Caki2 (cell line): ENCODE measurements at places on chromosomes 5 and 9. TPM values are rescaled to one million over a fixed set of nuclear protein-coding genes. Genes with fewer than 3 reads are reported as not detected.

- DNase-seq: no peak
These were observed 85.6 kb downstream of the DAB2IP start for GRCh38 chr9:121736934-121737462.

DNA sequence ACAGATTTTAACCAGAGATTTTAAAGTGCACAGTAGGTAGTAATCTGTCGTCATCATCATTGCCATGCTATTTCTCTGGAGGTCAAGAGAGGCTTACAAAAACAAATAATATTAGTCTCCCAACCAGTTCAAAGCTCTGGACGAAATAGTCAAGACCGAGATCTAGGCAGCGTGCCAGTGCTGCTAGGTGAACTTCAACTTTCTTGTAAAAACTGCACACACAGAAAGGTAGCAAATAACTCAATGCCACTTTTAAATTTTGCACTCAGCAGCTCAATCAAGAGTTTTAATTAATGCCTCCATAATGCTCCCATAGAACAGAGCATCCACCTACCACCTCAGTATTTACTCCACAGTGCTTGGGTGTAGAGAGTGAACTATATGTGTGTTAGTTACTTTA lies 656.8 kb downstream of the IRX1 start:
- DNase-seq: no peak

- DNase-seq: no peak
These were observed 2.7 kb downstream of the LEAP2 start for GRCh38 chr5:132876020-132876759.

- DNase-seq: peak; percentile 58
These were observed 188.6 kb downstream of the ADGRV1 start for GRCh38 chr5:90747175-90747574.

DNA sequence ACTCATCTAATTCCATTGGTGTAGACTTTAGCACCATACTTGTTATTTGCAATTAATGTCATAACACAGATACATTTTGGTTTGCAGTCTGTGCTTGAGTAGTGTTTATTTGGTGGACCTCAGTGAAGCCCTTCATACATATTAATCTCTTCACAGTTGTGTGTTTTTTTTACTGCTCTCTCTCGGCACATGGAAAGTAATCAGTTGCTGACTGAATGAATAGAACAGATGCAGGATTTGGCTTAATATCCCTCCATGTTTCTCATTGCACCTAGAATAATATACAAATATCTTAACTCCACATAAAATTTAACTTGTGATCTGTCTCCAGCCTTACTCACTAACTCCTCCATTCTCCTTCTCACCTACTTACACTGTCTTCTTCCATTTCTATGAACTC lies 319.1 kb downstream of the DMRT2 start:
- no peak for DNase-seq

GRCh38 chr5:64794053-64794770 lies 25.5 kb downstream of the CWC27 start:
- DNase-seq: no peak

DNA sequence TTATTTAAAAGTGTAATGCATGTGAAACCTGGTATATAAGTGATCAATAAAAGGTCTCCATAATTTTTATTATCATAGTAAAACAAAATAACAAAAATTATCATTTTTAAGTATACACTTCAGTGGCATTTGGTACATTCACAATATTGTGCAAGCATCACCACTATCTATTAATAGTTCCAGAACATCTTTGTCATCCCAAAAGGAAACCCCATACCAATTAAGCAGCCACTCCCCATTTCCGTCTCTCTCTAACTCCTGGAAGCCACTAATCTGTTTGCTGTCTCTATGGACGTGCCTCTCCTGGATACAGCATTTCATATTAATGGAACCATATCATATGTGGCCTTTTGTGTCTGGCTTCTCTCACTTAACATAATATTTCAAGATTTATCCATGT lies 7.6 kb downstream of the OLFML2A start:
- DNase-seq: no peak

GRCh38 chr9:101578378-101578777 lies 16.4 kb downstream of the PPP3R2 start:
- DNase-seq: no peak

DNA sequence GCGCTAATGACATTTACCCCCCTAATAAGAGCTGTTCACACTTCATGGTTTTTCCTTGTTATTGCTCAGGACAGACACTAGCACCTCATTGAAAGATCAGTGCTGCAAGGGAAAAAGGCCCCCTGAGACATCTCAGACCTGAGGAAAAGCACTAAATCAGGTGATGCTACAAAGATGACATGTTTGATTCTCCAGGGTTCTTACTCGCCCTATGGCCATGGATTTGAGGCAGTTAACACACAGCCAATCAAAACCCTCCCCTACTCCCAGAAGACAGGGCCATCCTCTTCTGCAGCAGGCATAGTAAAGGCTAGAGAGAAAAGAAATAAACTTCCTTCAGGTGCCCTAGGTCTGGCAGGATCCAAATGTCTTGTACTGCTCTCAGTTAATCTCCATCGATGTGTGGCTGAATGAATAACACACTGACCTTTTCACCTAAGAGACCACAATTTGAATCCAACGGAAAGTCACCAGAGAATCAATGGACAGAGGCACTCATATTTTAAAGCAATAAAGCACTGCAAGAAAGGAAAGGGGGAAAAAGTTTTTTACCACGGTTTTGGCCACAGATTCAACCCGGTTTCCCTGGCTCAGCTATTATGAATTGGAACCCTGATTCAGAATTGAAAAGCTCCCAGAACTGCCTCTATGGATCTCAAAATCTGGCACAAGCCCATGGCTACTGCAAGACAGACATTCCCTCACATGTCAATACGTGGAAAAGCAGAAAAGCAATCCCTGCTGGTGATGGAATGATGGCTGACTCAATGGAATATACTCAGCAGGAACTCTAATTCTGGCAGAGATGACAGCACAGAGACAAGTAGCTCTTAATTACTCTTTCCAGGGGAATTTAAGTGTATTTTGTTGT lies 329.5 kb downstream of the BNC2 start:
- peak; percentile 14 for DNase-seq

DNA sequence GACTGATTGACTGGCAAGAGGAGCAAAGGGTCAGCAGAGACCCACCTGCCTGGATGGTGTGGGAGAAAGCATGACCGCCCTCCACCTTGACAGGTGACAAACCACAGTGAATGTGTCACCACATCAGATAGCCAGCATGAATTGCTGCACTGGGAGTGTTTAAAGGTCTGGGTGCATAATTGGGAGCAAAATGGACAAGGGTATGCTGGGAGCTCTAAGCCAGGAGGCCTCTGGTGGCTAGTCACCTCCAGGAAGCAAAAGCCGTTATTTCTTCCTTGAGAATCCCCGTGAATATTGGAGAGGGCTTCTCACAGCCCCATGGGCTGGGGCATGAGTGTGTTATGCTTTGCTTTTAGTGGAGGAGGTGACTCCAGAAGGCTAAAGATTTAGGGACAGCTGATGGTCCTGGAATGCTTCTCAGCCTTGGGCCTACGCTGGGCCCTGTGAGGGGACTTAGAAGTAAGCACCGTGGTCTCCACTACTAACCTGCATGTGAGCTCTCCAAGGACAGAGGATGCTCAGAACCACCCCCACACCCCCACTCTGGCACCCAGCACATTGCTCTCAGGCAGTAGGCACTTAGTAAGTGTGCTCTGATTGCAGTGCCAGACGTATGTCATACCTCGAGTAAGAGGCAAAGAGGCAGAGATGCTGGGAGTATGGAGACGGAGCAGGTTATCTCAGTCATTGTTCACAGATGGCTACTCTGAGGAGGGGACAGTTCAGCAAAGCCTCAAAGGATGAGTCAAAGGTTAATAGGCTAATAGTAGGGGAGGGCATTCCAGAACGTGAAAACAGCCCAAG lies 9.1 kb upstream of the IRF1 start:
- DNase-seq: no peak

The GNA14 gene
- not detected in 2 replicates for total RNA-seq

DNA sequence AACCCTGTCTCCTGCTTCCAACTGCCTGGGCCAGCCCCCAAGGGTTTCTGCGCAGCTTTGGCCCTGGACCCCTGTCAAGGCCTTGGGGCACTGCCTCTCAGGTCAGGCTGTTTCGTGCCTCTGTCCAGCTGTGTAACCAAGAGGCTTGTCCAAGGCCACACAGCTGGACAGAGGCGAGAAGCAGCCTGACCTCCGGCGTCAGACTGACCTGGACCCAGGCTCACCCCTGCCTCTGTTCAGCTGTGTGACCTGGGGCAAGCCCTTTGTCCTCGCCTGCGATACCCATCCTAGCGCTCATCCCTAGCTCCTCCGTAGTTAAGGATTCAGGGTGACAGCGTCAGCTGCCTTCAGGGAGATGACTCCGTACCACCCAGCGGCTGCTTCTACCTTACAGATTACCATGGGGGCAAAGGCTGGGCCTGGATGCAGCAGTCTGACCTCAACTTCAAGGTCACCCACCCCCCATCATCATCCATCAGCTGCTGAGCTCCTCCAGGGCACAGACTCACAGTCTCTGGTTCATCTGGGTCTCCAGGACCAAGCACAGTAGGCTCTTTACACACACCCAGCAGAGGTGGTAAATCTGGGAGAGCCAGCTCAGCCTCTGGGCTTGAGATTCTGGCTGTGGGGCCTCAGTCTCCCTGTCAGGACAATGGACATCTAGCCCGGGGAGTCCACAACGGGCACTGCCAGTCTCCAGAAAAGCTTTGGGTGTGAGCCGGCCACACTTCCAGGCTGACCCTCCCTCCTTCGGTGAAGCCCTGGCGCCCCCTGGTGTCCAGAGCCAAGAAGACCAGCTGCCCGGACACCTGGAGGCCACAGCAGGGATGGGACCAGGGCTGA lies 7.9 kb downstream of the AK1 start:
- peak; percentile 75 for DNase-seq

DNA sequence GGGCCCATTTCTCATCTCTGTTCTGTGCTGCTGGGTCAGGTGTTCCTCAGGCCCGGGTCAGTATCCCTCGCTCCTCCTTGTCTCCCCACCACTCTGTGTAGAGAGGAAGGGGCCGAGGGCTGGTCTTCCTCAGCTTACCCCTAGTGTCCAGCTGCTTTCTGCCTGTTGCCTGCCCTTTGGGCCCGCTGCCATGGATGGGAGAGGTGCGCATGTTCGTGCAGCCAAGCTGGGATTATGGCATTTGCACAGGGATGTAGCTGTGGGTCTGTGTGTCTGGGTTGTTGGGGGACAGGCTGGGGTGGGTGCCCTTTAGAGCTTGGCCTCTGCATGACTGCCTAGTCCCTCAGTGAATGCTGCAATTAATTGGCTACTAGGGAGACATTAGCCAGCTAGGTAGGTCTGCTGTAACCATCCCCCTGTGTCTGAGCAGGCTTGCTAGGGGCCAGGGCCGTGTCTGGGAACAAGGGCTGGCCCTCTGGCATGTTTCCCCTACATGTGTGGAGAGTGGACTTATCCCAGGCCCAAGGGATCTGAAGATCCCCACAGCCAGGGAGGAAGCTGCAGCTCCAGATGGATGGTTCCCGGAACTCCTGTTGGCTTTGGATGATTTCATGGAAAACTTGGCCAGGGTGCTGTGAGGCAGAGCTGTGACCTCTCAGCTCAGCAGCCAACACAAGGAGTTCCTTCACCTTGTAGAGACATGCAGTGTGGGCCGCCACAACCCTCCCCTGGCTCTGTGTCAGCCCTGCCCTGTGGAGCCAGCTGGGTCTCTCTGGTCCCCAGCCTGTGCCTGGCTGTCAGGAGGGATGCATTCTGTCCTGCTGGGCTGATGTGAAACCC lies 161.9 kb downstream of the MACROH2A1 start:
- no peak for DNase-seq

GRCh38 chr9:38000332-38000731 lies 68.7 kb downstream of the SHB start:
- DNase-seq: no peak
